NCI-H1694 treated with DMSO at 0.1 percent for 48 hours (cell line): ENCODE measurements at places on chromosomes 13 and 19.

DNA sequence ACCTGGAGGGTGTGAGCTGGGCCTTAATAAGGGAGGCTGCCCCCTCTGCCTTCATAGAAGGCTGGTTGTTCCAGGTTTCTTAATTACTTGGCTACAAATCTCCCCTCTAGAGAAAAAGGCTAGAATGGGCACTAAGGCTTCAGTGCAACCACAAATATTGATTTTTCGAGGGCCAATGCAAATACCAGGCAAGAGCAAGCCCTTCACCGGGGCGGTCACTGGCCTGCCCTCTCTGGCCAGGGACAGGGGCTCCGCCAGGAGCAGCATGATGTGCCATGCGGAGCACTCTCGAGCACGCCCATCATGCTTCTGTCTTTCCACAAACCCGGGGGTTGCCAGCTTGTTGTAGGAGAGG lies 127.8 kb upstream of the SPACA7 start:
- no peak for DNase-seq

GRCh38 chr13:22049384-22049783 lies 378.5 kb downstream of the FGF9 start:
- DNase-seq = no peak

- DNase-seq = no peak
Observed at GRCh38 chr19:10433131-10433536, 12.8 kb downstream of the PDE4A start.

DNA sequence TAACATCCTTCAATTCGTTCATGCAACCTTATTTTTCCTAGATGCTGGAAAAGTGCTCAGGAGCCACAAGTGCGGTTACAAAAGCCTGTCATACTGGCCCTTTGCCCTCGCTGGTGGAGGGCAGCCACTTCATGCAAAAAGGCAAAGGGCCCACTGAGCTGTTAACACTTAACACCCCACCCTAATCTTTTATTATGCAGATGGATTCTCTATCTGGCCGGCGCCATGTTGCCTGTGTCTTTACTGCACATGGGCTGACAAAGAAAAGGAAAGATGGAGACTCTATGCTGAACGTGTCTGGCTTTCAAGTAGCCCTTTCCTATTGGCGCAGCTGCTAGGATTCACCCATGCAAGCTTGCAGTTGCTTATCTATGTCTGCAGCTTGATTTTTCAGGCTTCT lies 10.8 kb downstream of the OR7D2 start:
- DNase-seq = no peak

GRCh38 chr19:21765151-21765550 lies 2.2 kb downstream of the ZNF100 start:
- no peak for DNase-seq

DNA sequence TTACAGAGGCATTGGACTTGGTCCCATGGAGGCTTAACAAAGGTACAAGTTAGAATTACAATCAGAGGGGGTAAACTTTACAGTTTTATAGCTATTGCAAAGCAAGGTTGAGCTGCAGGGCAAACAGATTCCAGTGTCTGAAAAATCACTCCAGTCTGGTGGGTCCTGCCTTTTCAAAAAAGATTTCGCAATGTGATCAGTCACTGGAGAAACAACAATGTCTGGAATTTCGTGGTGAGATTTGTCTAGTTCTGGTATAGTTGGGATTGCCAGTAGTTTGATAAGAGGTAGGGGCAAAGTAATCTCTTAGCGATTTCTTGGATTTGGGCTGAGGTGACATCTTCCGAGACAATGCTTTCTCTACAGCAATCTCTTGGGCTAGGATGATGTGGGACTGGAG lies 1198.2 kb upstream of the PCDH9 start:
- DNase-seq = no peak

DNA sequence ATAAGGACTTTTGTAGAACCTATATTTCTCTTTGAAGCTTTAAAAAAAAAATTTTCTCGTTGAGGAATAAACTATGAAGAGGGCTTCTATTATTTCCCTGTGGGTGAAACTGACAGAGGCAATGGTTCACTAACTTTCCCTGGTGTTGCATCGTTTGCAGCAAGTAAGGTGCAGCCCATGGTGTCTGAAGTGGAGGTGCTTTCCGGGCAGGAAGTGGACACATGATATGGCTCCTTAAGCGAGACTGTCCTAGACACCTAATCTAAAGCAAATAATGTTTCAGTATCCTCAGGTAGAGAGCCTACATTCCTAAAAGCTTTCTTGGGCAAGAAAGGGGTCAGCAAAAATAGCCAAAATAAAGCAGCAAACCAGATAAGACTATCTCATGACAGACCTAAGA lies 437.6 kb upstream of the ARGLU1 start:
- no peak for DNase-seq

- no peak for DNase-seq
Observed at GRCh38 chr13:93066187-93066586, 160.4 kb upstream of the GPC6 start.

DNA sequence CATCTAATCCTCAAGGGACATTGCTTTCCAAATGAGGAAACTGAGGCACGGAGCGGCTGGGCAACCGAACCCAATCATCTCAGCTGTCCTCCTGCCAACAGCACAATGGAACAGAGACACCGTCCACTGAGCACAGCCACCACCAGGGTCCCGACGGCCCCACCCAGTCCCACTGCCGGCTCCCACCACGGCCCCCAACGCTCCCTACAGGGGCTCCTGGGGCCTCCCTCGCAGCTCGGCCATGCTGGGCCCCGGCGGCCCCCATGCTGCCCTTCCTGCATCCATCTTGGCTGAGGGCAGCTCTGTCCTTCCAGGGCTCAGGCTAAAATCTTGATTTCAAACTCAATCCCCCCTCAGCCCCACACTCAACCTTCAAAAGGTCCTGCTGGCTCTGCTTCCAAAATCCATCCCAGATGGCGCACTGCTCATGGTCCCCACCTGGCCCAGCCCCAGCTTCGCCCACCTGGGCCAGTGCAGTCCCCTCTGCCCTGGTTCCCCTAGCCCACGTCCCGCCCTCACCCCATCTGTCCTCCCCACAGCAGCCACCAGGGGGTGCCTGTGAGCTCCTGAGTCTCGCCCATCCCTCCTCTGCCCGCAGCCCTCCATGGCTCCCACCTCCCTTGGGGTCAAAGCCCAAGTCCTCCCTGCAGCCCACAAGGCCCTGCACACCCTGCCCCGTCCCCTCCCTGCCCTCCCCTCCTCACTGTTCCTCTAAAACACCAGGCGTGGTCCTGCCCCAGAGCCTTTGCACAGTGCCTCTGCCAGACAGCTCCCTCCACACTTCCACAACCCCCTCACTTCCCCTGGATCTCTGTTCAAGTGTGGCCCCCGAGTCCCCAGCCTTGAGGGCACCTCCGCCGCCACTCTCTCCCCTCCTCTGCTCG lies 7.9 kb downstream of the PIP5K1C start:
- DNase-seq = no peak

DNA sequence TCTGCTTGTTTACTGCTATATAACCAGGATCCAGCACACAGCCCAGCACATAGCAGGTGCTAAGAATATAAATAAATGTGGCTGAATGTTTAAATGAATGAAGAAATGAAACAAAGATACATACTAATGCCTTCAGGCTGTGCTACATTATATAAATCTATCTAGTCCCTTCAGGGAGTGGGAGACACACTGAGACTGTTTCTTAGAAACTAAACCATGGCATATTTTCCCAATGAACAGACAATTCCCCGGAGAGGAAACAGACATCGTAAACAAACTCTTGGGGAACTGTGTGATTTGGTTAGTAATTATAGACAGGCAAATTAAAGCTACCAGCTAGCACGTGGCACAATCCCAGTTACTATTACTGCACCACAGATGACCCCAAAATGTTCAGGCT lies 9.7 kb upstream of the FEM1A start:
- peak; percentile 3 for DNase-seq
